Spinal cord (tissue), 10 donors: ENCODE measurements at places on chromosomes 2 and 18. TPM values are rescaled to one million over a fixed set of nuclear protein-coding genes. Genes with fewer than 3 reads are reported as not detected.

DNA sequence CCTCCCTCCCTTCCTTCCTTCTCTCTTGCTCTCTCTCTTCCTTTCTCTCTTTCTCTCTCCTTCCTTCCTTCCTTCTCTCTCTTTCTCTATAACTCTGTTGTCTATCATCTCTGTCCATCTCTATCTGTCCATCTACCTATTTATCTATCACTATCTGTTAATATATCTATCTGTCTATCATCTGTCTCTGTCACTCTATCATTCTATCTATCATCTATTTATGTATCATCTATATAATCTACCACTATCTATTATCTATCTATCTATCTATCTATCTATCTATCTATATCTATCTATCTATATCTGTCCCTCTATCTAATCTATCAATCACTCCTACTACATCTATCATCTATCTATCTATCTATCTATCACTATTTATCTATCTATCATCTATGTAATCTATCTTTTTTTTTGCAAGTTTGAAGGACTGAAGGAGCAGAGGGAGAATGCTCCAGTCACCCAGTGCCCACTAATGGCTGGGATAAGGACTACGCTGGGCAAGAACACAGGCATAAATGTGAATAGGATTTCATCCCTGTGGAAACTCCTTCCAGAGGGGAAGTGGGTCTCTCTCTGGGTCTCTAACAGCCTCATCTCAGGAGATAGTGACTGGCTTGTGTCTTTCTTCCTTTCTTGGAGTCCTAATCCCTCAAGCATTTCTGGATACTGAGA is 427.0 kb downstream of the LPIN1 start:
- H3K27ac ChIP-seq, result no peak overlapping the region
- no peak for DNase-seq
- H3K4me3 ChIP-seq, result no peak overlapping the region
- H3K4me1 ChIP-seq, result peaks cover 34% of the 10 kb centered on the region

DNA sequence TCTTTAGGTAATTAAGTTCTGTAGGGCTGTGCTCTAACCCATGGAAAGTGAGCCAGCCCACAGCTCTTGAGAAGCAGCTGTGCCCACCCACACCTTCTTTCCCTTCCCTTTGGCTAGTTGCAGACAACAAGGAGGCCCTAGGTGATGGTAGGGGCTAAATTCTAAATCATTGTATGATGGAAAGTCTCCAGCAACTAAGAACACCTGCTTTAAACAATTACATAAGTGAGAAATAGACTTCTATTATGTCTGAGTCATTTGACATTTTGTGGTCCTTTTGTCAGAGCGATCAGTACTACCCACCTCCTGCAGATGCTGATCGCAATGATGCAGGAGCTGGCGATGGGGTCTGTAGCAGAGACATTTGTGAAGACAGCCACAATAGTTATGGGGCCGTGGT is 79.6 kb downstream of the TEX51 start:
- no peak overlapping the region for H3K4me3 ChIP-seq
- peaks cover 14% of the 10 kb centered on the region for H3K4me1 ChIP-seq
- no peaks in the 10 kb centered on the region for H3K36me3 ChIP-seq
- H3K27me3 ChIP-seq, result no peaks in the 10 kb centered on the region
- no peak overlapping the region for H3K27ac ChIP-seq

DNA sequence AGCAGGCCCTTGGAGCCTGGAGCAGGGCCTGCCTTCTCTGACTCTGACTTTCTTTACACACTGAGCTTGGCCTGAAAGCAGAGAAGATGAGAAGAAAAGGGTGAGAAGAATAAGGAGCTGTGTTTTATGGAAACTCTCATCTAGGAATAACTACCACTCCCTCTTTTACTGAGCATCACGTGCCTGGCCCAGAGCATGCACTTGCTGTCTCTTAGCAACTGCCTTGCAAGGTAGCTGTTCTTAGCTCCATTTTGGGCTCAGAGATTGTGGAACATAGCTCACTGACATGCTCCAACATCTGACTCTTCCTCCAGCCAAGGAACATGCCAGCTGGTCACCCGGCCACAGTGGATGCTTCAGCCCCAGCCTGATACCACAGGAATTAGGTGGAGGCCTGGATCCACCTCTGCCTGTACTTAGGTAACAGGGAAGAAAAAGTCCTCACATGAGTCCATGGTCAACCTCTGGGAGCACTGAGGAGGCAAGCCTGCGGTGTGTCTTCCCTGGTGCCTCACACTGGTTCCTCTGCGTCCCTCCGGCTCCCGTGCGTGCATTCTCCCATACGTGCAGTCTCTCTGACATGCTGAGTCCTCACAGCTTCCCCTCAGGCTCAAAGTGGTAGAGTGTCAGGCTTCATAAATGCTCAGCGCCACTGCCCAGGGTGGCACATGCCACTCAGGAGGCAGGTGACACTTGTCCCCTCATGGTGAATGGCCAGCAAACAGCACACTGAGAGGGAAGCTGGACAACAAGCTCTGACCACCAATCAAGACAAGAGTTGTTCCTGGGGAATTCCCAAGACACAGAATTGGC is 35.7 kb downstream of the AMER3 start:
- H3K36me3 ChIP-seq, result no peaks in the 10 kb centered on the region
- H3K27me3 ChIP-seq, result no peaks in the 10 kb centered on the region
- no peak for DNase-seq
- H3K4me3 ChIP-seq, result no peak overlapping the region

The EPAS1 gene
- total RNA-seq, result 37.2 TPM

- peaks cover 8% of the 10 kb centered on the region for H3K4me1 ChIP-seq
- no peak for DNase-seq
- H3K27me3 ChIP-seq, result no peaks in the 10 kb centered on the region
- no peaks in the 10 kb centered on the region for H3K36me3 ChIP-seq
- H3K4me3 ChIP-seq, result no peak overlapping the region
- H3K27ac ChIP-seq, result no peak overlapping the region
Measured at GRCh38 chr2:15092691-15093090, 460.2 kb downstream of the LRATD1 start.

- H3K4me1 ChIP-seq, result no peaks in the 10 kb centered on the region
- no peaks in the 10 kb centered on the region for H3K36me3 ChIP-seq
- no peaks in the 10 kb centered on the region for H3K27me3 ChIP-seq
- no peak overlapping the region for H3K27ac ChIP-seq
- DNase-seq, result peak; percentile 88
Measured at GRCh38 chr18:3995476-3996102, 459.5 kb downstream of the DLGAP1 start.

GRCh38 chr2:192749611-192750200 is 555.0 kb upstream of the TMEFF2 start:
- H3K4me3 ChIP-seq, result no peak overlapping the region
- no peaks in the 10 kb centered on the region for H3K4me1 ChIP-seq
- no peaks in the 10 kb centered on the region for H3K27me3 ChIP-seq

- DNase-seq, result no peak
- no peak overlapping the region for H3K4me3 ChIP-seq
- peaks cover 9% of the 10 kb centered on the region for H3K4me1 ChIP-seq
Measured at GRCh38 chr18:23232331-23232730, 97.0 kb downstream of the CABLES1 start.

The SLC4A5 gene
- 1.2 TPM for total RNA-seq

DNA sequence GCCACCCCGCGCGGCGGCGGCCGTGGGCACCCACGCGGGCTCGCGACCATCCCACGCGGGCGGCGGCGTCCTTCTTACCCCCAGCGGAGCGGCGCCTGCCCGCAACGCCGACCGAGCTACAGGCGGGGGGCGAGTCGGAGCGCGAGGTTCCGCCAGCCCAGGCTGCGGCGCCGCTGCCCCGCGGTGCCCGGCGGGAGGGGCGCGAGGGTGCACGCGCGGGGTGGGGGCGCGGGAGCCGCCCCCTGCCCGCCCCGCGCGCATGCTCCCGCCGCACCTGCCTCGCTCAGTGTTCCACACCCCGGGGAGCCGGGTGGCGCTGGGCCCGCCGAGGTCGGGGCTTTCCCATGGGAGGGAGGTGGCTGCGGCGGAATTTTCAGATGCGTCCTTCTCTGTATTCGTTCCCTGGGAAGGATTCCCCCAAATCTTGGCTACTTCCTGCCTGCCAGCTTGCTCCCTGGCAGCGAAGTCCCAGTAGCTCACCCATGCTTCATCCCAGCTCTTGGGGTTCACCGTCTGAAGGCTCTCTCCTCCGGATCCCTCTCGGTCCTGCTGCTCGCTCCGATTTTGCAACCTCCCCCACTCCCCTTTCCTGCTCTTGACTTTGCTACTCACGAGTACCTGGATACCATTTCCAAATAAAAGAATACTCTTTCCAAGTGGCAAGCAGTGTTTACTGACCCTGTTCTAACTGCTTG is at the start of gene L3MBTL4:
L3MBTL4 (minus strand) TSS at position 189 of the 695 bp plus-strand sequence. CDS start 103,286 bp downstream, outside the sequence.
- no peak within 1 kb of the TSS for H3K27ac ChIP-seq
- DNase-seq, result peak; percentile 23
- no peaks in the 10 kb centered on the region for H3K36me3 ChIP-seq
- H3K4me1 ChIP-seq, result peaks cover 4% of the 10 kb centered on the region
- H3K4me3 ChIP-seq, result peak within 1 kb of the TSS; percentile 56

DNA sequence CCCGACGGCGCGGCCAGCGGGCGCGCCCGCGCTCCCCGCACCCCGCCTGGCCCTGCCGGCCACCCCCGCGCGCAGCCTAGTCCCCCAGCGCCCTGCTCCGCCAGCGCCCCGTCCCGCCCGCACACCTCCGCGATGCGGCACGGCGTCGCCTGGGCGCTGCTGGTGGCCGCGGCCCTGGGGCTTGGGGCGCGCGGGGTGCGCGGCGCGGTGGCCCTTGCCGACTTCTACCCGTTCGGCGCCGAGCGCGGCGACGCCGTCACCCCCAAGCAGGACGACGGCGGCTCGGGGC is 232 bp downstream of the SNED1 start:
- no peak overlapping the region for H3K4me3 ChIP-seq
- no peaks in the 10 kb centered on the region for H3K36me3 ChIP-seq
- no peak overlapping the region for H3K27ac ChIP-seq
- peaks cover 33% of the 10 kb centered on the region for H3K27me3 ChIP-seq

GRCh38 chr2:57876313-57876712 is 170.3 kb upstream of the VRK2 start:
- H3K4me3 ChIP-seq, result no peak overlapping the region
- H3K4me1 ChIP-seq, result no peaks in the 10 kb centered on the region

The SLC9A4 gene
- 0.30 TPM for total RNA-seq

DNA sequence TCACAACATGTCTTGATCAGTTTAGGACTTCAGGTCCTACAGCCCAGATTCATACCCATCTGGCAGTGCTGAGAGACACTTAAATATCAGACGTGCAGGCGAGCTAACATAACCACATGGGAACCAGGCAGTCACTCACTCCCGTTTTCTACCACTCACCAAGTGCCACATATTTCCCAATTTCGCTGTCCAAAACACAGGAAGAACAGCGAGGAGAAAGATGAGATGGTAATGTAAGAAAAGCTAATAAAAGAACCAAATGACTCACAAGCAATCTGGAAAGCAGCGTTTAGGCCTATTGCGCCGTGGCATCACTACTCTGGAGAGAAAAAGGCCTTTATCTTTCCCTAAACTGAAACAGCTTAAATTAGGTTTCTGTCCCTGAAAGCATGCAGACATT is 647.8 kb upstream of the SLC39A10 start:
- no peaks in the 10 kb centered on the region for H3K27me3 ChIP-seq
- no peak for DNase-seq
- no peak overlapping the region for H3K4me3 ChIP-seq

The CAVIN2 gene
- 82.2 TPM for total RNA-seq

The HDHD2 gene
- total RNA-seq, result 51.0 TPM

DNA sequence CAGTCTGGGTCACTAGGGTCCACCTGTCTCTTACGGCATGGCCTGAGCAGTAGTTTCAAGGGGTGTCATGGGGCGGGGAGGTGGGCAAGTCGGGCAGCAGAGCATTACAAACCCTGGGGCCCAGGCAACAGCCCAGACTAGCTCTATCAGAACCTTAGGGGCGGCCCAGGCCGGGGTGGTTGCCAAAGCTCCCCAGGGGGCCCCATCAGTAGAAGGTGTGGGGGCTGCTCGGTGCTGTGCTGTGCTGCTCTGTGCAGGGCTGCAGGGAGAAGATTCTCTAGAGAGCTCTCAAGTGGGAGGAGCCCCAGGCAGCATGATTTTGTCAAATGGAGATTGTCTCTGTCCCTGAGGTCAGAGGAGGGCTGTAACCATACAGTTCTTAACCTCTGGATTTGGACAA is 36.4 kb upstream of the SLC14A1 start:
- H3K27ac ChIP-seq, result no peak overlapping the region
- peaks cover 8% of the 10 kb centered on the region for H3K4me1 ChIP-seq
- no peaks in the 10 kb centered on the region for H3K27me3 ChIP-seq
- no peak for DNase-seq
- H3K36me3 ChIP-seq, result no peaks in the 10 kb centered on the region
- H3K4me3 ChIP-seq, result no peak overlapping the region

The TRIM54 gene
- 0.30 TPM for total RNA-seq

The PDE11A gene
- total RNA-seq, result 1.9 TPM

The AFF3 gene
- total RNA-seq, result 44.6 TPM
